ENCODE measurements at places on chromosomes 7 and 10.

DNA sequence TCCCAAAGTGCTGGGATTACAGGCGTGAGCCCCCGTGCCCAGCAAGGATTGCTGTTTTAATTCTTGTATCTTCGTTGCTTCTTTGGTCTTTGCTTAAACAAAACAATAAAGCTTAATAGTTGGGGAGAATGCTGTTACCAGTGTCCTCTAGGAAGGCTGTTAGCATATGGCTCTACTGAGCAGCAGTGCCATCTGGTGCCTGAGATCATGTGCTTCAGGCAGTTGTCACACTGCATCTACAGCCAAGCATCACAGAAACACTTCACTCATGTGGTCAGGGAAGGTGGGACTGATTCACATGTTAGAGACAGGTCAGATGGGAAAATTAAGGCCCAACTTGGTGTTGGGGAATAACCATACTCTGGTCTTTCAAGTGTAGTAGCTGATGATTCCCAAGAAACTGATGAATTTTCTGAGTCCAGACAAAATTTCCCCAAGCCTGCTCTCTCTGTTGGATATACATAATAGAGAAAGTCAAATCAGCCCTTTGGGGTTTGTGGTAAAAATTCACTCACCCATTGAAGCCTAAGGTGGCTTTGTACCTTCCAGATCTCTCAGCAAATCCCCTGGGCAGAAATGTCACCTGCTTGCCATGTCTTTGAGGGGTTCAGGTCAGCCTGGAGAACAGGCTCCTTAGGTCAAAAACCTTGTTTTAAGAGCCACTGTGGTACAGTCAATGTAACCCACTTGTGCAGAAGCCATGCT is 28.4 kb downstream of the UBE2D4 start:
- DNase-seq = peak; percentile 51

DNA sequence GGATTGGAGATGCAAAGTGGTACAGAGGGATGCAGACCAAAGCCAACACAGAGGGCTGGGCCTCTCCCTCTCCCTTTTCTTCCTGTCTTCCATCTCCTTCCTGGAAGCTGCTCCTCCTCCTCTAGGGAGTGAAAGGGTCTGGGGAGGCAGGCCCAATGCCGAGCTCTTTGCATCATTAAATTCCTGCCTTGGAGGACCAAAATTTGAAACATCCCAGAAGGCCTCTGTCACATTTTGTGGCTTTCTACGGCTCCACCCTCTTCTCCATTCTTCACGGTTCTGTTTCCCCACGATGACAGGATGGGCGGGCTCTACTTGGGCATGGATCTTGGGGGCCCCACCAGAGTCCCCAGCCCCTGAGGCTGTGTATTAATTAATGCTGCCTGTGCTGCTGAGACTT is 76.4 kb downstream of the NEURL1 start:
- DNase-seq = no peak

DNA sequence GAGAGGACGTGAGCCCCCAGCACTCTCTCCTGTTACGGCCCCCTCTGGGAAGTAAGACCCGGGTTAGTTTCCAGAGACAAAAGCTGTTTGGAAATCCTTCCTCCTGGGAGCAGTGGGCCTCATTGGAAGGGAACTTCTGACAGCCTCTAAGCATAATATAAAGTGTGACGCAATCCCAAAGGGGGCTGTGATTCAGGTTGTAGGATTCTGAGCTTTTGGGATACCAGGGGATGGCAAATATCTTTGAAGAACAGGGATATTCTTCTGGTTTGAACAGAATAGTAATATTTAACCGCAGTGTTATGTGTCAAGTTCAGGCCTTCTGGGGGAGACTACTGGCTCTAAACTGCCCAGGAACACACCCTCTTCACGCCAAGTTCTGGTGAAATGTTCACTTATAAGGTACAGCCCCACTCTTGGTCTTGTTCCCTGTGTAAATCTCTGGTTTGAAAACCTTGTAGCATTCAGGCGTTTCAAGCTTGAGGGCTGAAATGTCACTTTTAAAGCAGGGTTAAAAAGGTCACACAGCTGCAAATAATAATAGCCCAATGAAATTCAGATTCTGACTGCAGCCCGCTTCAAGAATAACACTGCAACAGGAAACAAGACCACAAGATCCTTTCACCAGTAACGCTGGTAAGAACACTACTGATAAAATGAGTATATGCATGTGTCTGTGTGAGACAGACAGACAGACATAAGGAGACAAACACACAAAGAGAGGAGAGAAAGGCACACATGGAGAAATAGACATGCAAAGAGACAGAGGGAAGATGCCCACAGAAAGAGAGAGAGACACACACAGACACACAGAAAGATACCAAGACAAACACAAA is 69.0 kb downstream of the CREB5 start:
- no peak for DNase-seq

DNA sequence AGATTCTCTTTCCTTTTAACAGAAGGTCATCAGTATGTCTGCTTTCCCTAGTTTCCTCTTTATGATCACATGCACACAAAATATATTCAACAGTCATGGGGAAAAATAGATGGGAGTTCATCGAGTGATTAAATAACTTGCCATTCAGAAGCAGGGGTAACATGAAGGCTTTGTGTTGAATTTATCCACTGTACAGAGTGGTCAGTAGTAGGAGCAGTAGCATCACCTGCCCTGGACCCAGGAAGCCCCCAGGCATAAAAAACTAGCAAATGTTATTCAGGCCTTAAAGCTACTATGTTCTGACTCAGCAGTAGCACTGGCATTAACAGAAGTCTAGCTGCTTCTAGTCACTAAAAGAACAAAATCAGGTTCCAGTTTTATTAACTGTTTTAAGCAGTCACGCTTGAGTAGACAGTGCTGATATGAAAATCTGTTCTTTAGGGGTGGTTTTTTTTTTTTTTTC is 31.4 kb upstream of the FAM133B start:
- no peak for DNase-seq

GRCh38 chr7:117480978-117481377 is 1.2 kb downstream of the CFTR start:
- no peak for DNase-seq

- no peak for DNase-seq
These were observed 86.5 kb upstream of the LRRC4 start for GRCh38 chr7:128117691-128118090.

DNA sequence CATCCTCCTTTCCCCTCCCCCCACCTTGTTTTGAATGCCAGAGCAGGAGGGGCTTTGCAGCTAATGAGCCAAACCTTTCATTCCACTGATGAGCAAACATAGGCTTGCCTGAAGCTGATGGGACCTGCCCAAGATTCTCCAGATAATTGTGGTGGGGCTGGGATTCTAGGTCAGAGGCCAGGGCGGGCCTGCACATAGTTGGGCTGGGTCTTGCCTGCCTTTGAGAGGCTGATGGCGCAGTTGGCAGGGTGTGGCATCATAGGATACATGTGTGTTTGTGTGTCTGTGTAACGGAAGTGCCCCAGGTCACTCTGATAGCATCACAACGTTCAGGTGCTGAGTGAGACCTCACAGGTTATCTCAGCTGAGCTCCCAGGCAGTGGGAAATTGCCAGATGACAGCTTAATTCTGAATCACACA is 22.9 kb downstream of the BTBD16 start:
- peak; percentile 89 for DNase-seq

GRCh38 chr10:101493249-101493648 is 94.8 kb downstream of the POLL start:
- no peak for DNase-seq

GRCh38 chr7:38189231-38189938 is 11.3 kb downstream of the STARD3NL start:
- no peak for DNase-seq

DNA sequence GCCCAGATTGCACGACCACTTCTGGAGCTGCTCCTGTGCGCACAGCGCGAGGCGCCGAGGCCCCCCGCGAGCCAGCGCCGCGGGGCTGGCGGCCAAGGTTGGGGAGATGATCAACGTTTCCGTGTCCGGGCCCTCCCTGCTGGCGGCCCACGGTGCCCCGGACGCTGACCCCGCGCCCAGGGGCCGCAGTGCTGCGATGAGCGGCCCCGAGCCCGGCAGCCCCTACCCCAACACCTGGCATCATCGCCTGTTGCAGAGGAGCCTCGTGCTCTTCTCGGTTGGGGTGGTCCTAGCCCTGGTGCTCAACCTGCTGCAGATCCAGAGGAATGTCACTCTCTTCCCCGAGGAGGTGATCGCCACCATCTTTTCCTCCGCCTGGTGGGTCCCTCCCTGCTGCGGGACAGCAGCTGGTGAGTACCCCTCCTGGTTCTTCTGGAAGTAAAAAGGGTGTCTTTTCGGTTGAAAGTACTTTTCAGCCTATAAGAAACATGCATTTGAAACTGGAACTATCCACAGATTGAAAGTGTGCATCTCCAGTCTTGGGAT is 683 bp downstream of the INSIG1 start:
- DNase-seq = peak; percentile 23

GRCh38 chr10:85003083-85003482 is 674.7 kb downstream of the CCSER2 start:
- no peak for DNase-seq

DNA sequence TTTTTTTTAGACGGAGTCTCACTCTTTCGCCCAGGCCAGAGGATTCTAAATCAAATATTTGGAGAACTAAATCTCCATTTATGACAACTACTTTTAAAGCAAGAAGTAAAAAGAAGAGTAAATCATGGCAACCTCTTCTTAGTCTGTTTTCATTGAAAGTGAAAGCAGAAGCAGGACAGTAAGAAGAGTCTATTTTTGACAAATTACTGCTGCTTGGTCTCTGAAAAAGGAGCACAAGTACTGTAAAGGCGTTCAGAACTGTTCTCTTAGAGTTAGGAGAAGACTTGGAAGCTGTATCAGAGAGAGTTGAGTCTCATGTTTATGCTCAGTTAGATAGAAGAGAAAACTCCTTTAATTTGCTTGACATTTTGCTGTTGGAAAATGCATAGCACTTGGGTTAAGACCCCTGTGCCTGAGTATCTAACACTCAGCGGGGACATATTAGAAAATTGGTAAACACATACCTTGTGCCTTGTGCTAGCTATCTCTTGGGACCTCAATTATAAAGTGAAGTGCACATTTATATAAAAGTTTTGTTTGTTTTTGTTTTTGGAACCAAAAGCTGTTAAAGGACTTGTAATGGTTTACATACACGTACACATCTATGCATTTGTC is 433.0 kb downstream of the ANKRD7 start:
- DNase-seq = no peak

DNA sequence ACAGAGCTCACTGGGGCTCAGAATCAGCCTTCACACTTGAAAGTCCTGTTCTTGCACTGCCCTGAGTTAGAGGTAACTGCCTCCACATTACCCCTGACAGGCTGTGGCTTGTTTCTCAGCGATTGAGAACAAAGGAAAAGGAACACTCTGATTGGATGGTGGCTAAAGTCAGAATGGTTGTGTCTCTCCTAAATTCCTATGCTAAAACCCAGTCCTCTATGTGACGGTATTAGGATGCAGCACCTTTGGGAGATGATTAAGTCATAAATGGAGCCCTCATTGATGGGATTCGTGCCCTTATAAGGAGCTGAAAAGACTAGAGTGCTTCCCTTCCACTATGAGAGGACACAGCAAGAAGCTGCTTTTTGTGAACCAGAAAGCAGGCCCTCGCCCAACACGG is 38.9 kb upstream of the DGKI start:
- no peak for DNase-seq

GRCh38 chr10:86218160-86218559 is 148.4 kb downstream of the GRID1 start:
- no peak for DNase-seq

DNA sequence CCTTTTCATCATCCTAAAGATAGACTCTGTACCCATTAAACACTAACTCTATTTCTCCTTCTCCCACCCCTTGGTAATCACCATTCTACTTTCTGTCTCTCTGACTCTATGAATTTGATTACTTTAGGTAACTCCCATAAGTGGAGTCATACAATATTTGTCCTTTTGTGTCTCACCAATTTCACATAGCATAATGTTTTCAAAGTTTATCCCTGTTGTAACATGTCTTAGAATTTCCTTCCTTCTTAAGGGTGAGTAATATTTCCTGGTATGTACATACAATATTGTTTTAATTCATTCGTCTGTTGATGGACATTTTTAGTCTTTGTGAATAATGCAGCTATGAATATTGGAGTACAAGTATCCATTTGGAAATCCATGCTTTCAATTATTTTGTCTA is 50.9 kb upstream of the CDCA7L start:
- DNase-seq = no peak

DNA sequence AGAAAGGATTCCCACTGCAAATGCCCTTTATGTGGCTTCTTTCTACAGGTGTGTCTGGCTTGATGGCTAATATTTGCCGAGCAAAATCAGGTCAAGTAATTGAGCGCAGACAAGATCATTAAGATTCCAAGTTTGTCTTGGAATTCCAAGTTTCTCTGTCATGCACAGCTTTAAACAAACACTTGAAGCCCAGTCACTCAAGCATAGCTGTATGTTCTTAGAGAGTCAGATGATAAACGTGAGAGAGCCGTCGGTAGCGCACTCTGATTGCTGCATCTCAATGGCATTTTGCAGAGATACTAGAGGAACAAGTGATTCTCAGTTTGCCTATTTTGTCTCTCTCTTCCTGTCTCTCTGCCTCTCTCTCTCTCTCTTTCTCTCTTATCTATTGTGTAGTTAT is 658 bp downstream of the DMBT1 start:
- no peak for DNase-seq

DNA sequence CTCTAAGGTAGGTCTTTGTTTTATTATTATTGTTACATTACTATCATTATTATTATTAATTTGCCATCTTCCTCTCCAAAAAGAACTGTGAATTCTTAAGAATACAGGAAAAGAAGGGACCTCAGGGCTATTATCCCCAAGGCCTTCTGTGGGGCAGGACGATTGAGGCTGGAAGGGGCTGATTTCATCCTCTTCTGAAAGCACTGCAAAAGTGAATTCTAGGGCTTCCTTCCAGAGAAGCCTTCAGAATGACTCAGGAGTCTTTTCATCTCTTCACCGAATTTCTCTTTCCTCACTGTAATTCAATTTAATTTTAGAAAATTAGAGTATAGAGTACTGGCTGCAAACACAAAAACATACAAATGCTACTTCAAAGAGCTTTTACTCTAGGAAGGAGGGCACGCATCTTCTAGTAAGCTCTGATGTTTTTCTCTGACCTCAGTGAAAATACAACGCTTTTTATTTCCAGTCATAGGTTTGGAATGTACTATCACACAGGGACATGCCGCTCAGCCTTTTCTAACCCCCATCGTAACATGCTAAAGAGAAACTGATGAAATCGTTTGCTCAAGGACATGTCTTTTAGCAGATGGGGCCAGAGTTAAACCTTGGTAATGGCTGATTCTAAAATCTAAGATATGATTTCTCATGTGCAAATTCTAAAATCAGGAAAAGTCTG is 280.2 kb upstream of the PITRM1 start:
- DNase-seq = no peak

- DNase-seq = no peak
These were observed 73.8 kb upstream of the GTF2IRD1 start for GRCh38 chr7:74379938-74380337.

GRCh38 chr10:637771-638195 is 51.7 kb downstream of the DIP2C start:
- DNase-seq = no peak
